LoVo (cell line): ENCODE measurements at places on chromosomes 1 and 21.

- no peak for DNase-seq
Measured at GRCh38 chr1:90012300-90012699, 17.4 kb downstream of the ZNF326 start.

GRCh38 chr1:13892198-13892597 is 192.2 kb downstream of the PRDM2 start:
- no peak for DNase-seq

DNA sequence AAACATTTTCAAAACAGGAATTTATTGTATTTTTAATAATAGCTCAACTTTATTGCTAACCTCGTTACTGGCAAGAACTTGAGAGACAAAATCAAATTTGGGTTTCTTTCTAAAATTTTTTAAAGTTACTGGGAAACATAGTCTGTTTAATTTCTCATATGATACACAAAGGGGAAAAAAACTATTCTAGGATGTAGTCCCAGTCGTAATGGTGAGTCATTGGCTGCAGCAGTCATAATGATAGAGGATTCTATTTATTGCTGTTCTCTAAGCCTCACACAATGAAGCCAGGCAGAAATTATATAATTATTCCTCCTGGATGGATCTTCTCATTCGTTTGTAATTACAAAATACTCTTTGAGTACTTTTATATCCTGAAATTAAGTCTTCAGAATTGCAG is 326.5 kb upstream of the SGIP1 start:
- DNase-seq: no peak

GRCh38 chr1:10867914-10868598 is 71.6 kb upstream of the CASZ1 start:
- no peak for DNase-seq

DNA sequence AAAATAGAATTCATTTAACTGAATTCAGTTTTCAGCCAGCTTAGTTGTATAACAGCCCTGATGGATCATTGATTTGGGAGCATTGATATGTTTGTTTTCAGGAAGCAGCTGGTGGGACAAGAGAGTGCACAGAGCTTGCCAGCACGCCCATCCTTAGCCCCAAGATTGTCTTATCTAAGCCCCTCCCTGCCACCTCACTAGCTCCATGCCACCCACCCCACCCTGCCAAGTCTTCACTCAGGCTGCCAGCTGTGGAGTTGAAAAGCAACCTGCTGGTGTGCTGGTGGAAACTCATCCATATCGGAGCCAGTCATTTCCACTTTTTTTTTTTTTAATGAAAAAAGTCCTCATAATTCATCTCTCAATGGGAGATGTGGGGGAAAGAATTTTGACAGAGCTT is 11.8 kb downstream of the KIRREL1 start:
- no peak for DNase-seq

DNA sequence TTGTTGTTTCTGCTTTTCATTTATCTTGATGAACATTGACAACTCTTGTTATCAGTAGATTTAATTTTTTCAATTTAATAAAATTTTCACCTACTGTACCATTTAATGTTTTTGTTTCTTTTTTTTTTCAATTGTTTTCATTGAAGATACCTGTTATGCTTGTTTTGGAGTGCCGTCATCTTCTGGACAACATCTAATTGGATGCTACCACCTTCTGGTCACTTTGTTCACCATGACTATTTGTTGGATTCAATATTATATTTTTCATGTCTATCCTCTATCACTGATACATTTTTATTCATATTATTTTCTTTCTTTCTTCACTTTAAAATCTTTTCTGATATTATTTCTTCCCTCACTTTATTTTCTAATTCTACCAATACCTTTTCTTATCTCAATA is 14.0 kb downstream of the KRTAP21-2 start:
- DNase-seq: no peak

DNA sequence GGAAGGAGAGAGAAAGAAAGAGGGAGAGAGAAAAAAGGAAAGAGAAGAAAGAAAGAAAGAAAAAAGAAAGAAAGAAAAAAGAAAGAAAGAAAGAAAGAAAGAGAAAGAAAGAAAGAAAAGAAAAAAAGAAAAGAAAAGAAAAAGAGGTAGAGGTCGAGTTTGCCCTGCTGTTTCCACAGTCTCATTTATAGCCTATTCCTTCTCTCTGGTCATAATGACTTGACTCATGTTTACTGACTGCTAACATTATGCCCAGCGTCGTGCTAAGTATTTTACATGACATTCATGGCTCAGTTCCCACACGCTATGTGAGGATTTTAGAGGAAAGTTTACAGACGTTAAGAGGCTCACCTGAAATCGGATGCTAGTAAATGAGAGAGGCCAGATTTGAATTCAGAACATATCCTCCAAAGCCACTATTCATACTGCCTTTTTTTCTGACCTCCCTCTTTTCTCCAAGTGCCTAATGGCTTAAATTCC is 263.0 kb downstream of the TNR start:
- no peak for DNase-seq

DNA sequence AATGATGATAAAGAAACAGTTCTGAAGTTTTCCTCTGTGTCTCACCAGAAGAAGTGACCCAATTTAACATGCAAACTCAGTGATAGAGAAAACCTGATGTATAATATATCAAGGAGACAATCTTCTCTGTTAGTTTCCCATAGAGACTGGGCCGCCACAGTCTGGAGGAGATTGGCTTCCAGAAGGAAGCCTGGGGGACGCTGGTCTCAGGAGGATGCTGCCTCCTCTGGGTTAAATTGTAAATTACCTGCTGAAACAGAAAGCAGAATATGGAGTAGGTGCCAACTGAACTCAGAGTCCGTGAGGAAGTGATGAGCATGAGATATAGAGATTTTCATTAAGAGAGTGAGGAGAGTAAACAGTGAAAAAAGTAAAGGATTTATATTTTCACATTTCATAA is 15.8 kb downstream of the OR14I1 start:
- peak; percentile 17 for DNase-seq

GRCh38 chr1:13228343-13228781 is 2.4 kb upstream of the PRAMEF18 start:
- no peak for DNase-seq

- peak; percentile 16 for DNase-seq
Measured at GRCh38 chr1:7469255-7469938, 301.7 kb upstream of the VAMP3 start.

GRCh38 chr1:39645411-39646043 is 6.1 kb upstream of the HEYL start:
- no peak for DNase-seq

DNA sequence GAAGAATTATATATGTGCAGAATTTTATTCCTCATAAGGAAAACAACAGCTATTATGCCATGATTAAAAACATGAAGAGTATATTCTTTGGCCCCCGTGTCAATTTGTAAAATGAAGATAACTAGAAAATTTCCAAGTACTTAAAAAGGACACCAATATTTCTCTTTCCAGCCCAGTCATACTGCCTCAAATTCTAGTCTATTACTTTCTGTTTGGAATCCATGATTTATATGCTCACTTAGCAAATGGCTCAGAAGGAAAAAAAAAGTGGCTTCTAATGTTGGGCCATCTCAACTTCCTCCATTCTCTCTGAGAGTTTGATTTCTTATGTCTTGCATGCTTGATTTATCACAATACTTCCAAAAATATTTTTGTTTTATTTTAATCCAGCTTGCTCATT is 1431.1 kb downstream of the AMY1C start:
- DNase-seq: no peak

DNA sequence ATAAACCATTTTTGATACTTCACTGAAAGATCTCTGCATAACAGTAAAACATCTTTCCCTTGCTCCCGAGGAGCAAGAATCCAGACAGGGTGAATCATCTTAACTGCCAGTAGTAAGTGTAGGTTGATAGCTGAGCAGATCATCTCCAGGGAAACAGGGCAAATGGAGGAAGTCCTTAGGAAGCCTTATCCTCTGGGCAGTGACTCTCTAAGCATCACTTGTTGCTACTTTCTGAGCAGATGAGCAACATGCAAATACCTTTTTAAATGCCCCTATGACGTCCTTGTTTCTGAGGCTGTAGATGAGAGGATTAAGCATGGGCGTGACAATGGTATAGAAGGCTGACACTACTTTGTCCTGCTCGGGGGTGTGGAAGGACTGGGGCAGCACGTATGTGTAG is 8.9 kb downstream of the OR2T11 start:
- no peak for DNase-seq

DNA sequence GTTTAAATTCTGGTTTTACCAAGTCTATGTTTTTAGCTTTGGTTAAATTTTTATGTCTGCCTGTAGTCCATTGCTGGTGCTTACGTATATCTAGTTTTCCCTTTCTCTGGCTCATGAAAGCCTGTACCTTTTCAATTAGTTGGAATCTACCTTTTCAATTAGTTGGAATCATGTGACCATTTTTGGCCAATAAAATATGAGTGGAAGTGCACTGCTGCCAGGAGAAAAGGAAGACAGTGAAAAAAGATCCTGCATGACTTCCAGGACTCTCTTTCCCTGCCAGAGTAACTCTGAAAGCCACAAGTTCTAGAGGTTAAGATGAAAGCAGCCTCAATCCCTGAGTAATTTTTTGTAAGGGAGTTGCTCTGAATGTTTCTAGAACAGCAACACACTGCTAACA is 2.2 kb upstream of the GRIK1 start:
- no peak for DNase-seq

DNA sequence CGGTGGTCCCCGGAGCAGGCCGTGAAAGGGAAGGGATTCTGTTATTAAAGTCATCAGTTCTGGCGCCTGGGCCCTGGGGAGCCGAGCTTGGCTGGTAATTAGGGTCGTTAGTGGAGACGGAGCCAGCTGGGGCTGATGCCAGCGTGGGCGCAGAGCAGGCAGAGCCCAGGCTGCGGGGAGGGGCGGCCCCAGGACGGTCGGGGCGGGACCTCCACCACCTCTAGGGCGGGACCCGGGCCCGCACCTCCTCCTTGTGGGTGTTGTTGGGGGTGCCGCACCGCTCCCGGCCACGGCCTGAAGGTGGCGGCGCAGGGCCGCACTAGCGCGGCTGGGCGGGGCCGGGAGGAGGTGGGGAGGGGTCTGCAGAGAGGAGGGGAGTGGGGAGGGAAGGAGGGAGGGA is 470.6 kb downstream of the PTPRU start:
- DNase-seq: no peak

- DNase-seq: no peak
Measured at GRCh38 chr1:214018386-214019268, 30.9 kb downstream of the PROX1 start.

DNA sequence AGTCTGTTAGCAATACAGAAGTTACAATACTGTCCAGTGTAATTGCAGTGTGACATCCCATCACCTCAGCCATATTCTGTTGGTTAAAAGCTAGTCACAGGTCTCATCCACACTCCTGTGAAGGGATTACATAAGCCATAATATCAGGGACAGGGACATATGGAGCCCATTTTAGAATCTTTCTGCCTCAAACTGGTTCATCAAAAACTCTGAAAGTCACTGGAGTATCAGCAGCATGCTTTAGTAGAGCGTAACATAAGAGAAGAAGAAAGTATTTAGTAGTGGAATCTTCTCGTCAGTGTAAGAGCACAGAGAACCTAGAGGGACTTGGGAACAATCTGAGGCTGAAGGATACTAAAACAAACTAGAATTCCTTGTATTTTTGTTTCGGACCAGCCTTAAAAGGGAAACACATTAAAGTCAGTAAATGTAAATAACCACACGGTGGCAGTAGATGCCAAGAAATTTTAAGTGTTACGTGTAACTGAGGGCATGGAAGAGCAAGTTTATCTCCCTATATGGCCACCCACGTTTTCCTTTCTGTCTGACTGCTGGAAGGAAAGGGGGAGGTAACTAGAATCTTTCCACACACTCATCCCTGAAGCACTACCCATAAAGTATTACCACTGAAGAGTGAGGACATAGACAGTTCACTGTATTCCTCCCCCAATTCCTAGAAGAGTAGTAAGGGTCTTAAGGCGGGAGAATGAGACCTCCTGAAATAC is 41.6 kb upstream of the AGL start:
- peak; percentile 80 for DNase-seq

GRCh38 chr21:36923270-36923669 is 43.2 kb downstream of the HLCS start:
- no peak for DNase-seq

GRCh38 chr1:219659005-219659600 is 46.2 kb upstream of the ZC3H11B start:
- DNase-seq: no peak

DNA sequence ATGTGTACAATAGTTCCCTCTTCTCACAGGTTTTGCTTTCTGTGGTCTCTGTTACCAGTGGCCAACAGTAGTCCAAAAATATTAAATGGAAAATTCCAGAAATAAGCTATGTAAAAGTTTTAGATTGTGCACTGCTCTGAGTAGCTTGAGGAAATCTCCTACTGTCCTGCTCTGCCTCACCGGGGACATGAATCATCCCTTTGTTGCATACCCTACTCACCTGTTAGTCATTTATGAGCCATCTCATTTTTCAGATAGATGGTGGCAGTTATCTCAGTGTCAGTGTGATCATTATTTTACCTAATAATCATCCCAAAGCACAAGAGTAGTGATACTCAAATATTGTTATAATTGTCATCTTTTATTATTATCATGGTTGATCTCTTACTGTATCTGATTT is 688.1 kb downstream of the PLA2G4A start:
- DNase-seq: no peak

- DNase-seq: no peak
Measured at GRCh38 chr21:41952568-41953248, 1.1 kb downstream of the C2CD2 start.

- DNase-seq: no peak
Measured at GRCh38 chr1:157105298-157105987, 5.8 kb upstream of the ETV3L start.

GRCh38 chr1:119470377-119470776 is 36.6 kb upstream of the HSD3B1 start:
- DNase-seq: no peak

- DNase-seq: no peak
Measured at GRCh38 chr21:44418108-44418875, 37.0 kb upstream of the LRRC3 start.

GRCh38 chr1:60920561-60920960 is 161.8 kb upstream of the NFIA start:
- DNase-seq: no peak

GRCh38 chr1:70487910-70488665 is 77.0 kb downstream of the CTH start:
- peak; percentile 19 for DNase-seq

DNA sequence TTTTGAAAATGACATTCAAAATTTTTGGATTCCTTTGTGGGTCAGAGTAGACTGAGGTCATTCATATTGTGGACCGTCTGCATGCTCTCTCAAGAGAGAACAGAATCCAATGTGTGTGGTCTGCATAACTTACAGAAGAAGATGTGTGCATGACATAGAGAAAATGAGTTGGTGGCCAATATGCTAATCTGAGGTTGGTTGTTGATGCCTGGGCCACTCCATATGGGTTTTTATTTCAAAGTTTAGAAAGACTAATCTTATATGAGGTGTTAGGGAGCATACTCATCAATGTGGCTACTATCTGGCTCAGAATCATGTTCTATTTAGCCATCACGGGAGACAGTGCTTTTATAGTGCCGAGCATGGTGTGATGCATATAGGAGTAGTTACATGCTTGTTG is 18.2 kb downstream of the NTNG1 start:
- no peak for DNase-seq
